Left cardiac atrium (tissue), 4 donors: ENCODE measurements at places on chromosomes 4 and X. TPM values are rescaled to one million over a fixed set of nuclear protein-coding genes. Genes with fewer than 3 reads are reported as not detected.

- DNase-seq: no peak
Observed at GRCh38 chrX:147550217-147550616, 361.5 kb upstream of the FMR1 start.

DNA sequence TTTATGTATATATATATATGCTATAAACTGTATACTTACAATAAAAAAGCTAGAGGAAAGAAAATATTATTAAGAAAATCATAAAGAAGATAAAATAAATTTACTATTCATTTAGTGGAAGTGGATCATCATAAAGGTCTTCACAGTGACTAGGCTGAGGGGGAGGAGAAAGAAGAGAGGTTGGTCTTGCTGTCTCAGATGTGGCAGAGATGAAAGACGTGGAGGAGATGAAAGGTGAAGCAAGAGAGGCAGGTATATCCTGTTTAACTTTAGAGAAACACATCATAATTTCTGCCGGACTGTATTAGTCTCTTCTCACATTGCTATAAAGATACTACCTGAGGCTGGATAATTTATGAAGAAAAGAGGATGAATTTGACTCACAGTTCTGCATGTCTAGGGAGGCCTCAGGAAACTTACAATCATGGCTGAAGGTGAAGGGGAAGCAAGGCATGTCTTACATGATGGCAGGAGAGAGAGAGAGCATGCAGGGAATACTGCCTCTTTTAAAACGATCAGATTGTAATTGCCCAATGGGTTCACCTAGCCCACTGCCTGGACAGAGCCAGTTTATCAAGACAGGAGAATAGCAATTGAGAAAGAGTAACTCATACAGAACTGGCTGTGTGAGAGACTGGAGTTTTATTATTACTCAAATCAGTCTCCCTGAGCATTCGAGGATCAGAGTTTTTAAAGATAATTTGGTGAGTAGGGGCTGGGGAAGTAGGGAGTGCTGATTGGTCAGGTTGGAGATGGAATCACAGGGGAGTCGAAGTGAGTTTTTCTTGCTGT is 22.1 kb upstream of the RRAGB start:
- DNase-seq: no peak

The MAGEA9B gene
- total RNA-seq: not detected

The CXorf49 gene
- not detected for total RNA-seq

GRCh38 chrX:35625714-35626113 is 172.4 kb upstream of the MAGEB16 start:
- DNase-seq: no peak

DNA sequence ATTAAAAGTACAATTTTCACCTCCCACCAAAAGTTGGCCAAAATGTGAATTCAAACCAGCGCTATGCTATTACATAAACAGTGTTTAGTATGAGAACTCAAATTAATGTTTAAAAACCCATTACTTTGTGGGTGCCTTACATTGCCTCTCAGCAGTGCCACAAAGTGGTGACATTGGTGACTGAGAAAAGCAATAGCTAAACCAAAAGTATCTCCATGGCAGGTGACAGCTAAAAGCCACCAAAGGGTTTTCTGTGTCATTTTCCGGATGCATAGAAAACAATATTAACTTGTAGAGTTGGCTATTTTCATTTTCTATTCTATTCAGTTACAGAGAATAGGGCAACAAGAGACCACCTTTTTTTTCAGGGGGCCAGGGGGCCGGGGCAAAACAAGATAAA is 261.2 kb downstream of the MAPK10 start:
- DNase-seq: no peak

- no peak for DNase-seq
Observed at GRCh38 chr4:1111259-1111809, 2.0 kb downstream of the RNF212 start.

The LRRC66 gene
- 0.27 TPM for total RNA-seq

- DNase-seq: no peak
Observed at GRCh38 chr4:52704661-52705060, 45.6 kb upstream of the USP46 start.

- no peak for DNase-seq
Observed at GRCh38 chrX:67480789-67481188, 63.0 kb upstream of the AR start.

DNA sequence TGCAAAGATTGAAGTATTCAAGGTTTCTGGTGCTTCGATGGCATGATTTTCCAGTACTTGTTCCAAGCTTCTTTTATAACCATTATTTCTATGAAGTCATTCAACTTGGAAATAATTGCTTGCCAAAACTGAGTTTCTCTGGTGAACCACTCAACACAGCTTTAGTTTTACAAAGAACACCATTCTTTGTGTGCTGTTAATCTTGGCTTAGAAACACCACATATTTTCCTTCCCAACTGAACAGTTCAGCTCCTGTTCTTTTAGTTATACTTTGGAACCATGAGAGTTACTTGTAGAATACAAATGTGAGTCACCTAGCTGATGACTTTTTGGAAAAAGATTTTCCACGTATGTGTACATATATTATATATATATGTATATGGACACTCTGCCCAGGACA is 32.7 kb downstream of the TMEM47 start:
- DNase-seq: no peak

DNA sequence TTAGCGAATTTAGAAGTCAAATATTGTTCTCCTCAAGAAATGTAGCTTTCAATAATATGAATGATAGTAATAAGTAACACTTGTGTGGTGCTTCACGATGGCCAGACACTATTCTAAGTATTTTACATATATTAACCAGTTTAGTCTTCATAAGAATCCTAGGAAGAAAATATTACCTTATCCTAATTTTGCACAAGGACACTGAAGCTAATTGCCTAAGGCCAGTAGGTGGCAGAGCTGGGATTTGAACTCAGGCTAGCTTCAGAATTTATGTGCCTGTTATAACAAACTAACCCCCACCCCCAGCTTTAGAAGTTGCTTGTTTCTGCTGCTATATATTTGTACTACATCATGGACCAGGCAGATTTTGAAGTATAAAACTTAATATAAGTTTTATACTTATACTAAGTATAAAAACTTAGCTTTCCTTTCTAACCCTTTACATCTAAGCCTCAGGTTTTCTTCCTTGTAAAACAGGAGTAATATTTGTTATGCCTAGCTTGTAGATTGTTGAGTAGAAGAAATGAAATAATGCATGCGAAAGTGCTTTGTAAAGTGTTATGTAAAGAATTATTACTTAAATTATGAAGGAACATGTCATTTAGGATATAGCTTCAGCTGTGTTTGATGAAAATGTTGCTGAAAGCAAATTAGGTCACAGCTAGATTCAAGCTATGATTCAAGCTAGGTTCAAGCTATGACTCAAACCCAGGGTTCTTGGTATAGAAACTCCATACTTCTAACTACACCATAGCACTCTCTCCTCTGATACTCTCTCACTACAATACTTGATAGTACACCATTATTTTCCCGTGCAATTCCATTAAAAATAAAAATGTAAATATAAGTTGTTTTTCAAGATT is 4.2 kb upstream of the CDS1 start:
- no peak for DNase-seq
